ENCODE measurements at places on chromosomes 4 and X.

DNA sequence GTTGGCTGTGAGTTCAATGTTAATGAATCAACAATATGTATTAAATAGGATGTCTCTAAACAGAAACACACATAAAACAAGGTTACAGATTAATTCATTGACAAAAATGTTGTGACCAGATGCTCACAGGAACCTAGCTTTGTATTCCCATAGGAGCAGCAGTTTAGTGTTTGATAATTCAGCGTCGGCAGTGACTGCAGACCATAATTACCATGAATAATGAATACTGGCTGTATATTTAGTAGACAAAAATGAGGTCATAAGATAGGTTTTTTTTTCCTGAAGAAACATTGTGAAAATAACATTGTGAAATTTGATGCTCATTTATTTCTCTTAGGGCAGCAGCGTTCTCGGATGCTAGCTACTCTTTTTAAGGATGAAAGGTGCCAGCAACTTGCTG lies 27.8 kb downstream of the COPS4 start:
- DNase-seq, result no peak

GRCh38 chr4:176054942-176055341 lies 10.7 kb upstream of the WDR17 start:
- no peak for DNase-seq

- no peak for DNase-seq
Observed at GRCh38 chr4:168782439-168782838, 227.6 kb downstream of the CBR4 start.

- DNase-seq, result no peak
Observed at GRCh38 chr4:74663631-74664030, 130.7 kb downstream of the BTC start.
